ENCODE measurements at places on chromosomes 12 and 14. TPM values are rescaled to one million over a fixed set of nuclear protein-coding genes. Genes with fewer than 3 reads are reported as not detected.

DNA sequence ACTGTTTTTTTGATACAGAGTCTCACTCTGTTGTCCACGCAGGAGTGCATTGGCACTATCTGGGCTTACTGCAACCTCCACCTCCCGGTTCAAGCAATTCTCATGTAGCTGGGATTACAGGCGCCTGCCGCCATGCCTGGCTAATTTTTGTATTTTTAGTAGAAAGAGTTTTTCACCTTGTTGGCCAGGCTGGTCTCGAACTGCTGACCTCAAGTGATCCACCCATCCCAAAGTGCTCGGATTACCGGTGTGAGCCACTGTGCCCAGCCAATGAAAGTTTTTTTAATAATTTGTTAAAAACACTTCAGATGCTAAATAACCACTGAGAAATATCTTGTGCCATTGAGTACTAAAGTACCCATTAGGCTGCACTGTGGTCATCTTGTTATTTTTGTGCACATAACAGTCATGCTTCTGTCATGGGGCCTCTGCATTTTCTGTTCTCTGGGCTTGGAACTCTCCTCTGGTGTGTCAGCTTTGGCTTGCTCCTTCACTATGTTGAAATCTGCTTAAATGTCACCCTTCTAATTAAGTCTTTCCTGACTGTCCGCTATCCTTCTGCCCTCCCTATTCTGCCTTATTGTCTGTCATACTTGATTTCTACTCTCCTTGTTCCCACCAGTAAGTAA is 105.1 kb downstream of the KTN1 start:
- no peak overlapping the region for H3K4me3 ChIP-seq
- peaks cover 15% of the 10 kb centered on the region for H3K36me3 ChIP-seq
- no peaks in the 10 kb centered on the region for H3K27me3 ChIP-seq
- H3K4me1 ChIP-seq = peaks cover 2% of the 10 kb centered on the region

DNA sequence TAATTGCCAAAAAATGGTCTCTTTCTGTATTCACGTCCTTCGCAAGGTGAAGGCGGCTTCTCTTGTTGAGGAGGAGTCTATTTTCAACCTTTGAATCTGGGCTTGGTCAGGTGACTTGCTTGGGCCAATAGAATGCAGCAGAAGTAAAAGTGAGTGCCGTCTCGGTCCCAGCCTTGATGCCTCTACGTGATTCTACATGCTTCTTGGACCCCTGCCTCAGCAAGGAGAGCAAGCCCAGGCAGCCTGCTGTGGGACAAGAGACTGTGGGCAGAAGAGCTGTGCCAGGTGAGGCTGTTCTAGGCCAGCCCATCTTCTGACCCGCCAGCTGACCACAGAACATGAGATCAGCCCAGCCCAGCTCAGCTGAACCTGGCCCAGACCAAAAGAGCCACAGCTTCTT is 39.1 kb upstream of the CCDC63 start:
- H3K36me3 ChIP-seq = no peaks in the 10 kb centered on the region
- no peak for DNase-seq
- H3K4me1 ChIP-seq = peaks cover 10% of the 10 kb centered on the region
- no peaks in the 10 kb centered on the region for H3K27me3 ChIP-seq
- no peak overlapping the region for H3K4me3 ChIP-seq
- H3K27ac ChIP-seq = no peak overlapping the region

- no peak for DNase-seq
- H3K4me1 ChIP-seq = peaks cover 13% of the 10 kb centered on the region
- no peaks in the 10 kb centered on the region for H3K27me3 ChIP-seq
- no peak overlapping the region for H3K27ac ChIP-seq
- peak overlapping the region; percentile 43 for H3K4me3 ChIP-seq
These were observed 79.4 kb downstream of the C12orf75 start for GRCh38 chr12:105409801-105410471.

DNA sequence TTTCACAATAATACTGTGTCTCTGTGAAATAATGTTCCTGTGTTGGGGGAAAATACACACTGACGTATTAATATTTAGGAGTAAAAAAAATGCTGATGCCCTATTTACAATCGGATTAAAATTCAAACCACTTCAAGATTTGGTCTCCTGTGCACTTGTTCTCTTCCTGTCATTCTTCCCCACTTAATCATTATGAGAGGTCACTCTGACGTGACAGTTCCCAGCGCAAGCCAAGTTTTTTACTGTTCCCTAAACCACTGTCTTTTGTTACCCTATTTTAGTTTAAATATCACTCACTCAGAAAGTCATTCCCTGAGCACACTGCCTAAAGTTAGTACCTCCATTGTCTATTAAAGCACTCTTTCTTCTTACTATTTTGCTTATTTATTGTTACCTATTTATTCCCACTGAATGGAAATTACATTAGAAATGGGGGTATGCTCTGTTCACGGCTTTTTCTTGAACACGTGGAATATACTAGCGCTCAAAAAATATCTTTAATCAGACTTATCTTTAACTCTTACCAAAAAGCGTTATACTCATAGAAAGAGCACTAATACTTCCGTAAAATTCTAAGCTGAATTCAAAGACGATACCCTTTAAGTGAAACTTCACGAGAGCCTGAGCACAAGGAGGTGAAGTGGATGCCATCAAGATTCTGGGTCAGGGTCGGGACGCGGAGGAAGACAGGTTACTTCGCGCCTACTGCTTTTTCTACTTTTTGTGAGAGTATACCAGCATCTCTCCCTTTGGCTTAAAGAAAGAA is 670 bp upstream of the PSMA3 start:
- peaks cover 5% of the 10 kb centered on the region for H3K27me3 ChIP-seq
- peak overlapping the region; percentile 96 for H3K4me3 ChIP-seq
- peaks cover 20% of the 10 kb centered on the region for H3K36me3 ChIP-seq

- H3K27me3 ChIP-seq = peaks cover 3% of the 10 kb centered on the region
- H3K36me3 ChIP-seq = no peaks in the 10 kb centered on the region
- H3K4me3 ChIP-seq = no peak overlapping the region
- H3K27ac ChIP-seq = no peak overlapping the region
- no peak for DNase-seq
These were observed 15.4 kb upstream of the BCL11B start for GRCh38 chr14:99287269-99287942.

GRCh38 chr12:62379026-62379722 is 87.5 kb upstream of the MON2 start:
- H3K27ac ChIP-seq = peak overlapping the region; percentile 4
- peaks cover 14% of the 10 kb centered on the region for H3K36me3 ChIP-seq
- no peaks in the 10 kb centered on the region for H3K27me3 ChIP-seq
- peaks cover 25% of the 10 kb centered on the region for H3K4me1 ChIP-seq
- no peak for DNase-seq

GUCY2C gene
- total RNA-seq = not detected

NDUFB1 gene
- total RNA-seq = 100 TPM
